ENCODE measurements at places on chromosomes 13 and 19. TPM values are rescaled to one million over a fixed set of nuclear protein-coding genes. Genes with fewer than 3 reads are reported as not detected.

- no peak for DNase-seq
These were observed 47.1 kb upstream of the CNMD start for GRCh38 chr13:52786766-52787165.

MAG gene
- total RNA-seq: not detected

NRTN gene
- total RNA-seq: 0.51 TPM

TNPO2 gene
- 28.2 TPM for total RNA-seq

GRCh38 chr13:110382229-110382628 is 75.1 kb downstream of the COL4A2 start:
- peak; percentile 91 for DNase-seq

DNA sequence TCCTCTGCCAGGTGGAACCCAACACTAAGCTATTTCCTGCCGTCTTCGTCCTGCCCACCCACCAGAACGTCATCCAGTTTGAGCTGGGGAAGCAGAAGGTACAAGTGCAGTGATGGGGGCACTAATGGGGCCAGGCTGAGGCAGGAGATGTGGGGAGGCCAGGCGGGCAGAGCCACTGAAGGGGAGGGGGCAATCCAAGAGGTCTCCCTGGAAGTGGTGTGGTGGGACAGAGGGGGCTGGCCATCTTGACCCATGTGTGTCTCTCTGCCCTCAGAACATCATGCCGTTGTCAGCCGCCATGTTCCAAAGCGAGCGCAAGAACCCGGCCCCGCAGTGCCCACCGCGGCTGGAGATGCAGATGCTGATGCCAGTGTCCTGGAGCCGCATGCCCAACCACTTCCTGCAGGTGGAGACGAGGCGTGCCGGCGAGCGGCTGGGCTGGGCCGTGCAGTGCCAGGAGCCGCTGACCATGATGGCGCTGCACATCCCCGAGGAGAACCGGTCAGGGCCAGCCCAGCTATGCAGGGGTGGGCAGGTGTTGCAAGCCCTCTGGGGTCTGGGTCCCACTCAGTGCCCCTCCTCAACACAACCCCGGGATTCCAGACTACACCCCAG is 49.6 kb downstream of the RYR1 start:
- no peak for DNase-seq

DNA sequence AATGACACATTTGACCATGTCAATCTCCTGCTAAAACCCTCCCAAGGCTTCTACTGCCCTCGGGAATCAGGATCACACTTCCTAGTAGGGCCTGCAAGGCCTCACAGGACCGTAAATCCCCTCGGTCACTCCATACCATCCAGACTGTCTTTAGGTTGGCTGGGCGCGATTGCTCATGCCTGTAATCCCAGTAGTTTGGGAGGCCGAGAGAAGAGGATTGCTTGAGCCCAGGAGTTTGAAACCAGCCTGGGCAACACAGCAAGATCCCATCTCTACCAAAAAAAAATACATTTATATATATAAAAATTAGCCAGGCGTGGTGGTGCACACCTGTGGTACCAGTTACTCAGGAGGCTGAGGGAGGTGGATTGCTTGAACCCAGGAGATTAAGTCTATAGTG is 15.0 kb downstream of the TMEM143 start:
- no peak for DNase-seq

- DNase-seq: no peak
These were observed 33.0 kb downstream of the DPRX start for GRCh38 chr19:53664760-53665159.

- DNase-seq: peak; percentile 67
These were observed 56.6 kb downstream of the MBNL2 start for GRCh38 chr13:97278435-97279411.

DNA sequence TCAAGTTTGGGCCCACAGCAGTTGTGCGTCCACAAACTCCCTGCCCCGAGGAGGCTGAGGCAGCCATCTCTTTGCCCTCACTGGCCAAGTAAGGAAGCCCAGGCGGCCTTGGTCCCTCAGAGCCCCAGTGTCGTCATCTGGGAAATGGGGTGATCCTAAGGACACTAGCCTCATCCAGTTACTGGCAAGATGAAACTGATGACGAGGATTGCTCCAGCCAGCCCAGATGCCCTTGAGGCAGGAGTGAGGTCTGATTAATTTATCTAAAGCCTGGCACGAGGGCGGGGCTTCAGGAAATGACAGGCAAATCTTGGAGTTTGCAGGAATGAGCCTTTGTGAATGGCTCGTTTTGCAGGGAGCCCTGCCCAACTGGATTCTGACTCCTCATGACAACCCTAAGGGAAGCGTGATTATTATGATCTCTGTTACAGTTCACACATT is 5.6 kb downstream of the LIPE start:
- no peak for DNase-seq

DNA sequence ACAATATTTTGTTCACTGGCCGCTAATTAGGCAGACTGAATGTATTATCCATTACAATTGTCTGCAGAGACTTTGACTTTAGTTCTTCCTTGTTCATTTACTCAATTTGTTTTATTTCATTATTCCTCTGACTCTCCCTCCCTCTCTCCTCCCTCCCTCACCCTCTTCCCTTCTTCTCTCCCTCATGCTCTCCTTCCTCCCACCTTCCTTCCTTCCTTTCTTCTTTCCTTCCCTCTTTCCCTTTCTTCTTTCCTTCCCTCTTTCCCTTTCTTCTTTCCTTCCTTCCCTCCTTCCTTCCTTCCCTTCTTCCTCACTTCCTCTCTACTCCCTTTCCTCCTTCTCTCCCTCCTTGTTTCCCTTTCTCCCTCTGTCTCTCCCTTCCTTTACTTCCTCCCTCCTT is 1591.0 kb upstream of the SLC10A2 start:
- DNase-seq: no peak

DNA sequence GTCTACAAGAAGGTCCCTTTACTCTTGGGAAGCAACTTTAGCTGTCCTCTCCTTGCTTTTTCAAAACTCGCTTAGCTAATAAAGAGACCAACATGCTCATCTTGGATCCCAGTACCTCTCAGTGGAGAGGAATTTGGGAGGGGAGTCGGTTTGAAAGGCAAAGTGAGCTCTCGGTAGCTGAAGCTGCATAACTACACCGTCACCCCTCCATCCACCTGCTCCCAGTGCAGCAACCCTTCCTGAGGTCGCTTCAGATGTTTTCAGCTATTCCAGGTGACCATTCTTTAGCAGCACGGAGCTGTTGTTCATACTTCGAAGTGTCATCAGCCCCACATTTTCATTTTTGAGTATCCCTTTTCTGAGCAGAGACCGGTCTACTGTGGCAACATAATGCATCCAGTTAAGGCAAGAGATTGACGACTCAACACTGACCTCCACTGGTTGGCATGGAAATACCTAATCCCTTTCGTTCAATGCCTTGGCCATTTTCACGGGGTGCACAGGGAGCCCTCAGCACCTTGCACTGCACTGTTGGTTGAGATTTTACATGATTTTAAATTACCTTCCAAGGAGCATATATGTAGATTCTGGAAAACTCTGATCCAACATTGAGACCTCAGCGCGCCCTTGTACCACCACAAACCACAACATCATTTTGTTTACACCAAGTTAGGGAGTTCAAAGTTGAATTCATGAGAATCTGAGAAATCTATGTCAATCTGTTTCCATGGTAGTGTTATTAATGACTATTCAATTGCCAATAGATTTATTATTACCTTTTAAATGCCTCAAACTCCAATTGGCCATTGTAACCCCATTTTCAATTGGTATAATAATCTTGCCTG is 42.2 kb downstream of the DLEU7 start:
- peak; percentile 83 for DNase-seq
